ENCODE measurements at places on chromosomes 6 and 20. TPM values are rescaled to one million over a fixed set of nuclear protein-coding genes. Genes with fewer than 3 reads are reported as not detected.

MYBL2 gene
- total RNA-seq, result 16.1 TPM

GRCh38 chr6:19866985-19867627 is 29.9 kb downstream of the ID4 start:
- DNase-seq, result no peak

GRCh38 chr20:33063271-33063670 is 9.6 kb downstream of the BPIFB3 start:
- DNase-seq, result no peak

TBXT gene
- not detected for total RNA-seq

DNA sequence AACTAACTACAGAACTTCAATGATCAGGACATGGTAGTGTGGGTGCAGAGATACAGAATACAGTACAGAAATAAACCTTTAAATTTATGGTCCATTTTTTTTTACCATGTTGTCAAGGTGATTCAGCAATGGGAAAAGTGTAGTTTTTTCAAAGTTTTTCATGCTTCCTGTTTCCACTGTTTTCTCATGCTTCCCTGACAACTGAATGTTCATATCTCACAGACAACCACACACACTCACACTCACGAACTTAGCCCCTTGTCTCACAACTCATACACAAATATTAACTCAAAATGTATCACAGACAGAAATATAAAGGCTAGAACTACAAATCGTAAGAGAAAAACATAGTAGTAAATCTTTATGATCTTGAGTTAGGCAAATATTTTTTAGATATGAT is 232.6 kb upstream of the CDYL start:
- no peak for DNase-seq

GRCh38 chr6:25217302-25217701 is 61.9 kb upstream of the CARMIL1 start:
- no peak for DNase-seq

BPIFB2 gene
- total RNA-seq, result not detected

DNA sequence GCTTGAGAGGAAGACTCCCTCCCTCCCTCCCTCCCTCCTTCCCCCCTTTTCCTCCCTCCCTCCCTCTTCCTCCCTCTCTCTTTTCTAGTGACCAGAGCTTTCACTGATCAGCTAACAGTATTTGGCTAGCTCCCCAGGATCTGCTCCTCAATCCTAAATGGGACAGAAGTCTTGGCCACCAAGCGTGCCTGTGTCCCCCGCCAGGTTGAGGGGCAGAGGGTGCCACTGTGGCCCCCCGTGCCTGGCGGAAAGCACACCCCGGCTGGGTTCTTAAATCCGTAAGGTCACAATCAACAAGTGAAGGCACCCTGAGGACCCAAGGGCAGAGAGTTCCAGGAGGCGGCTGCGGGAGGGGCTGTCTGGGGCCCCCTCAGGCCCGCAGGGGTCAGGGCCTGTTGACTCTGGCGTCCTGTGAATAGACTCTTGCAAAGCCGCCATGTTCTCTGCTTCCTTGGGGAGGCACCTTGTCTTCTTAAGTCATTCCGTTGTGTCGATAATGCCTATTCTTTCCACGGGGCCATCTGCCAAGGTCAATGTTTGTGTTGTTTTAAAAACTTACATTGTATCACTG is 38.9 kb upstream of the STX16 start:
- no peak for DNase-seq

DNA sequence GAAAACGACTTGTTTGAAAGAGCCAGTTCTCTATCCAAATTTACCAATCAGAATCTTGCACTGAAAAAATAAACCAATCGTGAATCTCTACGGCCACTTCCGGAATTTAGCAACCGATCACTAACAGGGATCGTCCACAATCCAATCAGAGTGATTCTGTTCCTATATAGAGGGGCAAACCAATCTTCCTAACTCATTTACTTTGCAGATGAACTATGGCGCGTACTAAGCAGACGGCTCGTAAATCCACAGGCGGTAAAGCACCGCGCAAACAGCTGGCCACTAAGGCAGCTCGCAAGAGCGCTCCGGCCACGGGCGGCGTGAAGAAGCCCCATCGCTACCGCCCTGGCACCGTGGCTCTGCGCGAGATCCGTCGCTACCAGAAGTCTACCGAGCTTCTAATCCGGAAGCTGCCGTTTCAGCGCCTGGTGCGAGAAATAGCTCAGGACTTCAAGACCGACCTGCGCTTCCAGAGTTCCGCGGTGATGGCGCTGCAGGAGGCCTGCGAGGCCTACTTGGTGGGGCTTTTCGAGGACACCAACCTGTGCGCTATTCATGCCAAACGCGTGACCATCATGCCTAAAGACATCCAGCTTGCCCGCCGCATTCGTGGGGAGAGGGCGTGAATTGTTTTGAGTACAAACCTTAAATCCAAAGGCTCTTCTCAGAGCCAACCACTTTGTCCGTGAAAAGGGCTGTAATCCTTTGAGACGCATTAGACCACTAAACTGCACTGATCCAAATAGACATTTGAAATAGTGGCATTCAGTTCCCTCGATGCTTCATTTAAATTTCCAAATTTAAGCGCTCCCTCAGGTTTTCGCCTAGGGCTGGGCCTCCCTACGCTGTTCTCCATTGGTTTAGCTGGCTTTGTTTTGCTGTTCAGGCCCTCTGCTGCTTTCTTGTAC is 138.0 kb downstream of the HFE start:
- DNase-seq, result no peak

GRCh38 chr6:47679322-47679906 is 19.0 kb upstream of the ADGRF4 start:
- DNase-seq, result no peak

- no peak for DNase-seq
These were observed 4.7 kb downstream of the DXO start for GRCh38 chr6:31966997-31967925.
